Colonic mucosa (tissue), 4 donors: ENCODE measurements at places on chromosomes 1 and 21. TPM values are rescaled to one million over a fixed set of nuclear protein-coding genes. Genes with fewer than 3 reads are reported as not detected.

The ADAMTS4 gene
- 14.0 TPM for total RNA-seq

The NLRP3 gene
- total RNA-seq, result 2.2 TPM

The GPR3 gene
- 0.32 TPM for total RNA-seq

The ROR1 gene
- 5.1 TPM for total RNA-seq

The PAPPA2 gene
- 3.6 TPM for total RNA-seq

The LMO4 gene
- 24.1 TPM for total RNA-seq

The TMEM269 gene
- 0.10 TPM for total RNA-seq

The PTGER3 gene
- total RNA-seq, result 1.2 TPM

The NBPF12 gene
- 6.6 TPM for total RNA-seq

The PEAR1 gene
- total RNA-seq, result 3.5 TPM

The RUNX3 gene
- 3.2 TPM for total RNA-seq

The SMIM12 gene
- total RNA-seq, result 49.6 TPM

The TSPEAR gene
- not detected for total RNA-seq

DNA sequence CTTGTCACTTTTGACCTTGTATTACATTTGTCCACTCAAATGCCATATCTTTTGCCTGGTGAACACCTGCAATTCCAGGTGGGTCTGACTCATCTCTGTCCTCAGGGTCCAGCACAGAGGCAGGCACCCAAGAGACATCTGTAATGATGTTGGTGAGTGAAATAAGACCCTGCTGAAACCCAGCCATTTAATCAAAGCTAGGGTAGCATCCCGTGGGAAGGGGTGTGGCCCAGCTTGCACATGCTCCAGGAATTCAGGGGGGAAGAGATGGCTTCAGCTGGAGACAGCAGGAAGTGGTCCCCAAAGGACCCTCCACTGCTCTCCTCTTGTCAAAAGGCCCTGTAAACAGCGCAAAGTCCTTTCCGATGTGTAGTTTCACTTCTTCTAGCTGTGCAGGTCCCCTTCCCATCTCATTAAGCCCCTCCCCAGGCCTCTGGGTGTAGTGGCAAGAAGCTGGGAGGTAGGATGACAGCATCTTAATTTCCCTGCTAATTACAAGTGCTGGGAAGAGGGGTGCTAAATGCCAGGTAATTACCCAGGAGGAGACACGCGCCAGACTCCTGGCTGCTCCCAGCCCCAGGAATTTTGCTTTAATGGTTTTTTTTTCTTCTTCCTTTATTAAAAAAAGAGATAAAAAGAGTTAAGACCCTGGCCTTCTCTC lies 54.4 kb upstream of the TRABD2B start:
- DNase-seq, result no peak

GRCh38 chr1:93608187-93609109 lies 73.2 kb downstream of the BCAR3 start:
- DNase-seq, result no peak

DNA sequence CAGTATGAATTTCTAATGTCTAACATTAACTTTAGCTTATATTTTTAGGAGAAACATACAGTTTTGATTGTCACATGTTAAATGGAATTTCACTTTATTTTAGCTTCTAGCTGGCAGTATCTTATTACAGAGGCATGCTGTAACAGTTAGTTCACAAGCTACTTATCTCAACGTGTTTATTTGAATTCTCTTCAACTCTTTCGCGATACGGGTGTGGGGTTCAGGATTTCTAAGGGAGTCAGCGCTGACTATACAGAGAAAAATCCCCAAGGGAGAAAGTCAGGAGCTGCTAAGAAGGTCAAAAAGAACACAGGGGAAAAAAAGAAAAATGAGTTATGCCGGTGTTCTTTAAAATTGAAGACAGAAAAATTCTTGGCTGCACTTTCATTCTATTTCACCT lies 296.2 kb downstream of the VAV3 start:
- DNase-seq, result no peak

GRCh38 chr1:116853680-116854402 lies 55.9 kb upstream of the PTGFRN start:
- DNase-seq, result peak; percentile 75

- peak; percentile 22 for DNase-seq
Measured at GRCh38 chr1:24897263-24898151, 32.6 kb downstream of the RUNX3 start.

GRCh38 chr1:47555306-47555705 lies 117.5 kb downstream of the FOXD2 start:
- peak; percentile 81 for DNase-seq

DNA sequence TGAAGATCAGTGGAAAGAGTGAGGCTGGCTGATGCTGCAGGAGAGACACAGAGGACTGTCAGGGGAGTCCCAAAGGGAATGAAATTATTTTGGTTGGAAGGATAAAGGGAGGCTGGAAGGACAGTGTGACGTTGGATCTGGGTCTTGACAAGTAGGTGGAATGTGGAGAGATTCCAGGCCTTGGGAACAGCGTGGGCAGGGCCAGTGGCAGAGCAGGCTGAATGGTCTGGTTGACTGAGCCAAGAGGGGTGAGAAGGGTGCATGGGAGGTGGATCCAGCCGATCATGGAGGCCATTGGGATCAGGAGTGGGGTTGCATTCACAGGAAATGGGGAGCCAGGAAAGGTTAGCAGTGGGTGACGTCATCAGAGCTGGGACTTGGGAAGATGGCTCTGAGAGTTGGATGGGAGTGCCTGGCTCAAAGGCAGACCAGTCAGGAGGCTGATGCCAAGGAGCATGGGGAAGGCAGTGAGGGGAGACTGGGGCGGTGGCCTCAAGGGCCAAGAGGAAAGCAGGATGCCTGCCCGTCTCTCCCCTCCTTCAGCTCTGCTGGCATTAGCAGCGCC lies 146.2 kb upstream of the VAMP3 start:
- no peak for DNase-seq

GRCh38 chr1:101407505-101408211 lies 170.8 kb downstream of the S1PR1 start:
- no peak for DNase-seq

- DNase-seq, result no peak
Measured at GRCh38 chr1:169316556-169316955, 51.0 kb downstream of the NME7 start.

DNA sequence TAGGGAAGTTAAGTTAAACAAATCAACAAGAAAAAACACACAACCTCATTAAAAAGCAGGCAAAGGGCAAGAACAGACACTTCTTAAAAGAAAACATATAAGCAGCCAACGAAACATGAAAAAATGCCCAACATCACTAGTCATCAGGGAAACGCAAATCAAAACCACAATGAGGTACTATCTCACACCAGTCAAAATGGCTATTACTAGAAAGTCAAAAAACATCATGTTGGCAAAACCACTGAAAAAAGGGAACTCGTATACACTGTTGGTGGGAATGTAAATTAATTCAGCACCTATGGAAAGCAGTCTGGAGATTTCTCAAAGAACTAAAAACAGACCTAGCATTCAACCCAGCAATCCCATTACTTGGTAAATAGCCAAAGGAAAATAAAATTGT lies 51.1 kb downstream of the HSF2BP start:
- no peak for DNase-seq

DNA sequence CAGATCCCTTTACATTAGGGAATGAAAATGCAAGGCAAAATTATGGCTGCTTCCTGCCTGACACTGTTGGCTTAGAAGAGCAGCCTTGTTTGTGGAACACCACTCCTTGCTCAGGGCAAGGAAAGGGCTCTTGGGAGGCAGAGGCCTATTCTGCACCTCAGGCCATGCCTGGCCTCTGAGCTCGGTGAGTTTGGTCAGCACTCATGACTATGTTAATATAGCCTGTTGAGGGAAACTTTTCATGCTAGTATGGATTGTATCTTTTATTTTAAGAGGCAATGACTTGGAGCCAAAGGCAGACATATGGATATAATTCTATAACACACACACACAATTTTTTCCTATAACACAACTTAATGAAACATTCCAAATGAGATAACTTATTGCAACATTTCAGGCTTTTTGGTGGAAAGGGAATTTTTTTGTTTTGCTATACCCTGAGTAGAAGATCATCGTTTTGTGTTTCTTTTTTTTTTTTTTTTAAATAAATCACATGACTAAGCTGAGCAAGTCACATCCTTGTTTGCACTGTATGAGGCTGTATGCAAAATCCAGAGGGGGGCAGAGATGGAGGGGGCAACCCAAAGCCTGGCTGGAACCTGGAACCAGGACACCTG lies 5.6 kb upstream of the YRDC start:
- DNase-seq, result no peak

DNA sequence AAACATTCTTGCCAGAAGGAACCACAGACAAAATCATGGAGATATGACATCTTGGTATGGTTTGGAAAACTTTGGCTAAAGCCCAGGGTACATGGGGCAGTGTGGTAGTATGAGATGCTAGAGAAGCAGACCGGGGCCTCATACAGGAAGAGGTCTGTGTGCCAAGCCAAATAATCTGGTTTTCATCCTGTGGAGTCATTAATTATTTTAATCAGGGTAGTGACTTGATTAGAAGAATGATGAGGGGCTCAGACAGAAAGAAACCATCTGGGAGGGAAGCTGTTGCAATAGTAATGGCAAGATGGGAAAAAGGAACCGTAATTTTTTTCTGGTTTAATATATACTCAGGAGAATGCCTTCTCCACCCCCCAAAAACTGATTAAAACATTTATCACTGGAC lies 318.0 kb downstream of the BRINP2 start:
- DNase-seq, result no peak

GRCh38 chr21:44886113-44887075 lies 12.9 kb upstream of the PTTG1IP start:
- DNase-seq, result no peak

- peak; percentile 51 for DNase-seq
Measured at GRCh38 chr1:9294910-9295636, 2.4 kb downstream of the SPSB1 start.

DNA sequence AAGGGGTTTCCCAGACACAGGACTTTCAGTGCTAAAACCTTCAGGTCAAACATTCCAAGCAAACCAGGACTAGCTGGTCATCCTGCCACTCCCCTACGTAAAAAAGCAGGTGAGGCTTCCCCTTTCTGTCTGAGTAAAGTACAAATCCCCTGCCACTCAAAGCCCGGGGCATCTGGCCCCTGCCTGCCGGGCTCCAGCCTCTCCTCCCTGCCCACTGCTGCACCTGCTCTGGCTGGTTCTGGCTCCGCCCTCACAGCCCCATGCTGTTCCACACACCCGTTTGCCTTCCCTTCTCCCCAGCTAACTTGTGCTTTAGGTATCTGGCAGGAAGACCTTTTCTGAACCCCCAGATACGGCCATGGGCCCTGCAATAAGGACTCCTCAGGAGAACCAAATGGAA lies 23.3 kb upstream of the S100A7 start:
- peak; percentile 49 for DNase-seq

DNA sequence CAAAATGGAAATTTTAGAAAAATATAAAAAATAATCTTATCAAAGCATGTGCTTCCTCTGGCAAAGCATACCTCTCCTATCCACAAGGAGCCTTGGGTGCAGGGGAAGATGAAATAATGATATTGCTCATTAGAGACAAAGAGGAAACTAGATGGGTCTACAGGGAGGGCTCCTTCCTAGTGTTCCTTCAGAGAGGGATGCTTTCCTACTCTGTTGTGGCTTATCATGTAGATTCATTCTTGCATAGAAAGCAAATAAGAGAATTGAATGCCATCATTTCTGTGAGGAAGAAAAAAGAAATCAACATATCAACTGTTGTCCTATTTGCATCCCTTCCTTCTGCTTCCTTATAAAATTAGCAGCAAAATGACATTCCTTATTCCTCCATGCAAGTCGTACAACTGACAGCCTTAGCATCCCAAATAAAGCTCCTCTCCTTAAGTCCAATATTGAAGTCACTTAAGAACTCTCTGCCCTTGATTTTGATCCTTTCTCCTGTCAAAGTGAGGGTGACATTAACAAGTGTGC lies 543.9 kb upstream of the PLXNA2 start:
- no peak for DNase-seq

- no peak for DNase-seq
Measured at GRCh38 chr1:23644555-23644866, 47.1 kb upstream of the RPL11 start.

- DNase-seq, result no peak
Measured at GRCh38 chr21:30541764-30542163, at the start of gene KRTAP19-6. Gene KRTAP19-6, minus strand, starts transcription at chr21:30541864. Its CDS starts 31 bp downstream, at chr21:30541833.

DNA sequence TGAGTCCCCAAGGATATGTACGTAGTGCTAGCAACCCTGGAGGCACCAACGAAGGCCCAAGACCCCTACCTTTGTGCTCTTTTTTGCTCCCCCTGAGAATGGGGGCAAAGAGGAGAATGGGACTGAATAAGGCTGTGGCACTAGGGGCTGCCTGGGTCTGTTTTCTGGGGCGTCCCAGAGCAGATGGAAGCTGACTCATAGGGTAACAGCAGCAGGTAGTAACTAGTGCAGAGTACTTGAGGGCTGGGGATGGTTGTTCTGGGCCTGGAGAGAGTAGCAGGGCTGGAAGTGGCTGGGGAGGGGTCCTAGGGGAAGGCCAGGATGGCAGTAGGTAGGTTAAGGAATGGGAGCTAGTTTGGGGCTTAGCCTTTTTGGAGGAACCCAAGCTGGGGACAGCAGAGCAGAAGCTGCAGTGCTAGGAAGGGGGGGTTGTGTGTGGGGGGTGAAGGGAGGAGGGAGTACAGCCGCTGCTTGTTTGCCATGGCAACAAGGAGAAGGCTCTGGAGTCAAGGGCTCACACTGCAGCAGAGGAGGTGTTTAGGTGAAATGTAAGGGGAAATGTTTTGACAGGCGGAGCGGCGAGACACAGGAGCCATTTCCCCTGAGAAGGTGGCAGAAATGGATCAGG lies 1.8 kb downstream of the NCDN start:
- DNase-seq, result no peak

- DNase-seq, result no peak
Measured at GRCh38 chr1:99675292-99675691, 29.4 kb downstream of the PALMD start.

GRCh38 chr1:57683037-57683942 lies 259.4 kb upstream of the DAB1 start:
- DNase-seq, result no peak

GRCh38 chr1:119141020-119141424 lies 569 bp upstream of the WARS2 start:
- peak; percentile 41 for DNase-seq

DNA sequence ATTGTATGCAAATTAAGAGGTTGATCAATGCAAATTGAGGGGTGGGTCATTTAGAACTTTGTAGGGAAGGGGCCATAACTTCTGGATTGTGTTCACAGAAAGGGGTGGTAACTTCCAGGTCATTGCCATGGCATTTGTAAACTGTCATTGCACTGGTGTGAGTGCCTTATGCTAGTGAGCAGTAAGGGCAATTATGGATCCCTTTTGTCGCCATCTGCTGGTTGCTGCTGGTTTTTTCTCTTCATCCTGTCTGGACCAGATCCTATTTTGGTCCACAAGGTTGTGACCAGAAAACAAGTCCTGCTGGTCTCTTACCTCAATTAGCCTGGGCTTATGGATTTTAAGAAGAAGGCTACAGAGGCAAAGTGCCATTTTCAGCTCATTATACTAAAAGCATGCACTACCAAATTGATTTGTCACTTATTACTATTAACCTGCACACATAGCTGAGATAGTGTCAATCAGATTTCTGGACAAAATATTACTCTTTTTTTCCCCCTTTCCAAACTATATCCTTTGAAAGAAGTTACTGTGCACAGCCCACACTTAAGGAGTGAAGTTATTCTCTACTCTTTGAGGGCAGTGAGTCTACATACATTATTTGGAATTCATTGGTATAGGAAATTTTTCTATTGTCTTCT lies 196.2 kb downstream of the ZC3H11B start:
- DNase-seq, result peak; percentile 71

GRCh38 chr1:161119092-161119903 lies 1.4 kb downstream of the NIT1 start:
- DNase-seq, result peak; percentile 52
